ENCODE measurements at places on chromosomes 2 and 18.

DNA sequence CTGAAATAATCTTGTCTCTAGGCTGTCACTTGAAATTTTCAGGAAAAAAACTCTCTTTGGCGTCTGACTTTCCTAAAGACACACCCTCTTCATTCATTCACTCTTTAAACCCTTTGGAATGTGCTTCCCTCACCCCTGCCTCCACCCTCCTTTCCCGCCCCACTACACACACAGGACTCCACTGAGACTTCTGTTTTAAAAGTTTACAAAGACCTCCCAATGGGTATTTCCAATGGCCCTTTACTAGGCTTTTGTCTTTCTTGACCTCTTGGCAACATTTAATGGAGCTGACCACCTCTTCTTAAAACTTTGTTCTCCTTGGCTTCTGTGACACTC lies 96.1 kb downstream of the RBMS1 start:
- no peak for DNase-seq

DNA sequence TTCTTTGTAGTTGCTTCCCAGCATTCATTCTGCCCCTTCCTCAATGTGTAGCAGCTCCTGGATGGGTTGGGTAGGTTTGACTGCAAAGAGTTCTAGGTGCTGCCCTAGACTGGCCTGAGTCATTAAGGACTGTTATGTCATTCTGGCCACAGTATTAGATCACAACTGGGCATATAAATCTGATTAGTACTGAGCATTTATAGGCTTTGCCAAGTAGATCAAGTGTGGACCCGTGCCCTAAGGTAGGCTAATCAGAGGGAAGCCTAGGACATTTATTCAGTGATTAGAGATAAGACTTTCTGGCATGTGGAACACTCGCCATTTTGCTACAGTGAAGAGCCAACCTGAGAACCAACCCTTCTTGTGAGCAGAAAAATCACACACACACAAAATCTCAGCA lies 2.7 kb downstream of the KATNAL2 start:
- no peak for DNase-seq

- no peak for DNase-seq
Measured at GRCh38 chr2:199344012-199344411, 113.7 kb downstream of the SATB2 start.

GRCh38 chr2:43138441-43138840 lies 88.0 kb downstream of the ZFP36L2 start:
- DNase-seq: no peak

DNA sequence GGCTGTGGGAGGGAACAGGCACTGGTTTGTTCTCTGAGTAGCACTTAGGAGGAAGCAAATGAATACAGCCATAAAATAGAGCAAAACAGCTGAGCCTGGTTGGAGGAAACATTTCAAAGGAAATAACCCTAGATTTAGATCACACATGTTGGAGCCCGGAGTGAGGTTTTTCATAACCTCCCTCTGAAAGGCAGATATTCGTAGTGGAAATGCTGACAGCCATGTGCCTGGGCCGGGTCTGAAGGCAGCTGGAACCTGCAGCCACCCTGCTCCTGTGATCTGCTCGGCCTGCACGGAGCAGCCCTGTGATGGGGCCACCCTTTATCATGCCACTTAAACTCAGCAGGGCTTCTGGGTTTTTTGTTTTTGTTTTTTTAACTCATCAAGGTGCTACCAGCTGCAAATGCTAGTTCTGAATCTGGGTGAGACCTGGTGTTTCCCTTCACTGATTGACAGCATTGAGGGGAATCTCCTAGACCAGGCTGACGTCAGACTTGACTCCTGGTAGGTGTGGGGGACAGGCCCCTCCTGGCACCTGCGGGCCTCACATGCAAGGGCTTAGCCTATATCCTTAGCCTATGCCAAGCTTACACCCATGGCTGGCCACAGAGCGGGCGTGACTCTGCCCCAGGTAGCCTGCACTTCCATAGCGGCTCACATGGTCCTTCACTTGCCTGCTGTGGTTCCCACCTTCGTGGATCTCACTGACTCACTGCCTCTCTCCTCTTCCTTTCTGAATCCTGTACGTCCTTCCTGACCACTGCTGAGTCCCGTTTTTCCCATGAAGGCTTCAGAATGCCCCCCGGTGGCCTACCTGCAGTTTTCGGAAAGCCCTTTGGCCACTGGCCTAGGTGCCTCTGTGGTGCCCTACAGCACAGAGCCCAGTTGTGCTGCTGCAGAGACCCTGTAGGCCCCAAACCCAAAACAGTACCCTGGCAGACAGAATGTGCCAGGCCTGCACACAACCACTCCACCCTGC lies 217.3 kb downstream of the SEPTIN10 start:
- no peak for DNase-seq

GRCh38 chr2:59851836-59852475 lies 701.5 kb downstream of the BCL11A start:
- DNase-seq: no peak

DNA sequence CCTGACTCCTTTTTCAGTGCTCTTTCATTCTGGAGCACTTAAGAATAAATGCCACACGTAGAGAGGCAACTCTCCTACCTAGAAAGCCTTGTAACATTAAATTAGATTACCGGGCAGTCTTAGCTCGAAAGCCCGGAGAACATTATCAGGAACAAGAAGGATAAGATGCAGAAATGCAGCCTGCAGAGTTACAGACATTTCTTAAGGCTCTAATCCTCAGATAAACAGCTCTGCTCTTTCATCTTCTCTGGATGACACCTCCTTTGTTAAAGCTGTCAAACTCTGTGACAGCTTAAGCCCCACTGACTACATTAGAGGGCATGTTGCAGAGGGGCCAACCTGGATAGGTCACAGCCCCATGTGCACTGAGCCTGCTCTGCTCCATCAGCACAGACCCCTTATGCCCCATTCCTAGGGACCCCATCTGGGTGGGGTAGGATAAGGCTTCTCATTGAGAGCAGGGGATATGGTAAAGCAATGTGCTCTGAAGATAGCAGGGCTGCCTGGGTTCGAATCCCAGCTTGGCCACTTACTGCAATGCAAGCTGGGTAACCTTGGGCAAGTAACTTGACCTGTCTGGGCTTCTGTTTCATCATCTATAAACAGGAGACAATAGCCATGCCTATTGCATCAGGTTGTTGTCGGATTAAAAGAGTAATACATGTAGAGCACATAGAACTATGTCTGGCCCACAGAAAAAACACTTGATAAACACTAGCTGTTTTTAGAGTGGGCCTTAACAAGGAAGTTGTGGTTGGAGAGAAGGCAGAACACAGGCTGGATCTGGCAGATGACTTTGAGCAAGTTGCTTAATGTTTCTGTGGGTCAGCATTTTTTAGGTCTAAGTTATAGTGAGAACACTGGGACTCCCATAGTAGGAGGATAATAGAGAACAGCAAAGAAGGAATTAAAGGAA lies 111.4 kb downstream of the THNSL2 start:
- no peak for DNase-seq

- no peak for DNase-seq
Measured at GRCh38 chr2:98419977-98420725, 24.5 kb upstream of the INPP4A start.

GRCh38 chr2:217061916-217062505 lies 202.1 kb upstream of the TNP1 start:
- no peak for DNase-seq

GRCh38 chr2:204432196-204432595 lies 113.1 kb upstream of the PARD3B start:
- DNase-seq: no peak

DNA sequence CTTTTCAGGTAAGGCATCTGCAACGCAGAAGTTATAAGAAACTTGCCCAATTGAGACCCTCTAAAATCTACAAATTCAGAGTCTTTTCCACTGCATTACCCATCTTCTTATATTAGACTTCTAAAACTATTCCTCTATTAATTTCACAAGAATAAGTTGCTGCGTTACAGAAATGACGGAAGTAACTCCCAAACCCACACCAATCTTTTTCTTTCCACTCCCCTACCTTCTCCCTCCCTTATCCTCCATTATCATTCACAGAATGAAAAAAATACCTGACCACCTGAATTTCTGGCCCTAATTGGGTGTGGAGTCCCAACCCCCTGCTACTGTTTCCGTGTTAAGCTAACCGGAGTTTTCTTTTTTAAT lies 689 bp downstream of the RPRD1A start:
- DNase-seq: peak; percentile 43

- no peak for DNase-seq
Measured at GRCh38 chr2:1759611-1759930, 15.3 kb upstream of the PXDN start.

GRCh38 chr2:238787501-238787900 lies 60.4 kb upstream of the TWIST2 start:
- no peak for DNase-seq

GRCh38 chr2:133200684-133201421 lies 367.4 kb downstream of the NCKAP5 start:
- DNase-seq: no peak

DNA sequence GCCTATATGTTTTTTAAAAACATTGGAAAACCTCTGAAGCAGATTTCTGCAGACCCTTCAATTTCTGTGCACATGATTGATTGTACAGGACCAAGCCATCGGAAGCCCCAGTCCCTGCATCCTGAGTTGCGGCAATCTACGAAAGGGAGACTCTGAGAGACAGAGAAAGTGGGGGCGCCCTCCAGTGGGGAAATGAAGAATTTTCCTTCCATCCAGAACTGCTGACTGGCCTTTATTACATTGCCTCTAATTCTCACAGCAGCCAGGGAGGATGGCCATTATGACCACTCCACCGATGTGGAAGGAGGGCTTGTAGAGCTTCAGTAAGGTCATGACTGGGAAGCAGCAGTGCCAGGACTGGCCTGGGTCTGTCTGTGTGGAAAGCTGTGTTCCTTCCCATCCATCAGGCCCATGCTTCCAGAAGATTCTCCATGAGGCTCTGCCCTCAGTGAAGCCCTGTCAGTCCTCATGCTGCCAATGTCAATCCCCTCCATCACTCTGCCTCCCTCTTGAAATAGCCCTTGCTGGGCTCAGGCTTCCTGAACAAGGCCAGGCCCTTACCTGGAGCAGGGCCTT lies 20.0 kb upstream of the RESP18 start:
- DNase-seq: peak; percentile 79

DNA sequence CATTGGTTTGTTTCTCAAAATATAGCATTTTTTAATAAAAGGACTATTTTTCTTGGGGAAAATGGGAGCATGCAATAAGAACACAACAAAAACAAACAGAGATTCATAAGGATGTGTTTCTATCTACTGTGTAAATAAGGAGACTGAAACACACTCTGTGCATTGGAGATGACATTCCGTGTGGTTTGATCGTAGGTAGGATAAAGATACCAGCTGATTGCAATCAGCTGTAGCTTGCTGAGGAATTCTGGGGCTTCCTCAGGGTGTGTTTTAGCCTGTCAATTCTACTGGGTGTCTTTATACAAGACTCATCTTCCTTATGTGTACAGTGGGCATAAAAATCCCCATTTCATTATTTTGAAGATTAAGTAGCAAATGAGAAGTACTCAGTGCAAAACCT lies 591.6 kb downstream of the DSC3 start:
- DNase-seq: no peak

GRCh38 chr18:32707586-32707985 lies 65.2 kb downstream of the KLHL14 start:
- DNase-seq: no peak

- no peak for DNase-seq
Measured at GRCh38 chr2:234536178-234536965, 39.5 kb upstream of the ARL4C start.

- DNase-seq: no peak
Measured at GRCh38 chr2:50438259-50438658, 593.7 kb downstream of the NRXN1 start.

GRCh38 chr18:54392543-54393023 lies 34.9 kb downstream of the C18orf54 start:
- DNase-seq: peak; percentile 93

DNA sequence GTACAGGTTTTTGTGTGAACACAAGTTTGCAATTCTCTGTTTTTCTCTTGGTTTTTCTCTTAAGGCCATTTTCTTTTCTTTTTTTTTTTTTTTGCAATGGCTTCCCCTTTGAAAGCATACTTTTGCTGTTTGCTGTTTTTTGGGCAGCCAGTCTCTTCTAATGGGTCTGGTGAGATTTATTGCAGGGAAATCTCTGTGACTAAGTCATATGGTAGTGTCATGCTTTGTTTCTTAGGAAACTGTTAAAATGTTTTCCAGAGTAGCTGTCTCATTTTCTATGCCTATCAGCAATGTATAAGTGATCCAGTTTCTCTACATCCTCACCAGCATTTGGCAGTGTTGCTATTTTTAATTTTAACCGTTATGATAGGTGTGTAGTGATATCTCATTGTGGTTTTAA lies 27.9 kb upstream of the CDCA7 start:
- DNase-seq: no peak

DNA sequence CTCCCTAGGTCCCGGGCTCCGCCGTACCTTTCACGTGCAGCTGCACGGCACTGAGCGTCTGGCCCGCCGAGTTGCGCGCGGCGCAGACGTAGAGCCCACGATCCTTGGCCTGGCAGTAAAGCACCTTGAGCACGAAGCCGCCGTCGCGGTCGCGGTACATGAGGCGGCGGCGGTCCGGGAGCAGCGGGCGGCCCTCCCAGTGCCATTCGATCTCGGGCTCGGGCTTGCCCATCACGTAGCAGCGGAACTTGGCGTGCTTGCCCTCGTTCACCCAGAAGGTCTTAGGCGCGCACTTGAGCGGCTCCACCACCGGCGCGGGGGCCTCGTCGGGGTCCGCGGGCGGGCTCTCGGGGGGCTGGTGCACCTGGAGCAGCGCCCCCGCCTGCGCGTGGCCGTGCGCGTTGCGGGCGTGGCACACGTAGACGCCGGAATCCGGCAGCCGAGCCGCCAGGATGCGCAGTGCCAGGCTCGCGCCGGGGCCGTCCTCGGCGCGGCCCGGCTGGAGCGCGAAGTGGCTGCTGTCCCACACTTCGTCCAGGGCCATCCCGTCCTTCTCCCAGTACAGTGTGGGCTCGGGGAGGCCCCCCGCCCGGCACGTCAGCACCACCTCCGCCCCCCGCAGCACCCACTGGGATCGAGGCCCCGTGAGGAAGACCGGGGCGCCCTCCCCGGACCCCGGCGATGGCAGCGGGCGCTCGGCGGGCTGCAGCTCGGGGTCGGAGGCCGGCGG lies 980 bp downstream of the OBSL1 start:
- DNase-seq: no peak

Data from NAMALWA (cell line).